ENCODE measurements at places on chromosomes 7 and 10. TPM values are rescaled to one million over a fixed set of nuclear protein-coding genes. Genes with fewer than 3 reads are reported as not detected.

GRCh38 chr7:42932811-42933591 is 825 bp downstream of the MRPL32 start:
- no peak for DNase-seq

The ACTR3C gene
- total RNA-seq: not detected

- DNase-seq: peak; percentile 58
These were observed 192.5 kb downstream of the GFRA1 start for GRCh38 chr10:116080553-116080952.

The C10orf53 gene
- total RNA-seq: not detected

DNA sequence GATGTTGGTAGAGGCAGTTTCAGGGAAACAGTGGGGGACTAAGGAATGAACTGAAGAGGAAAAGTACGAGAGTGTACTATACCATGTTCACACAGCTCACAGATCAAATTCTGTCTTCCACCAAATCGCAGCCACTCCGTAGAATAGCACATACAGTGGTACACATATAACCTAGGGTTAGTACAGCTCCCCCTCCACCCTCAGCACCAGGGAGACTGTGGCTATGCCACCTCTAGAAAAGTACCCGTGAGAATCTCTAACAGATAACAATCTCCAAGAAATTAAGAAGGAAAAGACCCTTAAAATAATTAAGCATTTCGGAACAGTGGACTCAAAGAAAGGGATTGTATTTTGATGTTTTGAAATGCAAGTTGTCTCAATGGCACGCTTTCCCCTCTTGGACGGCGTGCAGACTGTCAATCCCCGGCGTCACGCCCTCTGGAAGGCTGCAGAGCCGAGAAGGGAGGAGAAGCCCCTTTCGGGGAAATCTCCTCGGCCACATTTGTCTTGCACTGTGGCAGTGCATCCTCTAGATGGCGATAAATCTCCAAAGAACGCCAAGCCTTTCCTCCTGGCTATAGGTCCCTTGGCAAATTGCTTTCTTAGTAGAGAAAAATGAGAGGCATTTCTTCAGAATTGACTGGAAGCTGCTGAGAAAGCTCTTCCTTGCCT is 345.0 kb downstream of the REEP3 start:
- DNase-seq: peak; percentile 57

- no peak for DNase-seq
These were observed 1.4 kb downstream of the RBP3 start for GRCh38 chr10:47349516-47349915.

DNA sequence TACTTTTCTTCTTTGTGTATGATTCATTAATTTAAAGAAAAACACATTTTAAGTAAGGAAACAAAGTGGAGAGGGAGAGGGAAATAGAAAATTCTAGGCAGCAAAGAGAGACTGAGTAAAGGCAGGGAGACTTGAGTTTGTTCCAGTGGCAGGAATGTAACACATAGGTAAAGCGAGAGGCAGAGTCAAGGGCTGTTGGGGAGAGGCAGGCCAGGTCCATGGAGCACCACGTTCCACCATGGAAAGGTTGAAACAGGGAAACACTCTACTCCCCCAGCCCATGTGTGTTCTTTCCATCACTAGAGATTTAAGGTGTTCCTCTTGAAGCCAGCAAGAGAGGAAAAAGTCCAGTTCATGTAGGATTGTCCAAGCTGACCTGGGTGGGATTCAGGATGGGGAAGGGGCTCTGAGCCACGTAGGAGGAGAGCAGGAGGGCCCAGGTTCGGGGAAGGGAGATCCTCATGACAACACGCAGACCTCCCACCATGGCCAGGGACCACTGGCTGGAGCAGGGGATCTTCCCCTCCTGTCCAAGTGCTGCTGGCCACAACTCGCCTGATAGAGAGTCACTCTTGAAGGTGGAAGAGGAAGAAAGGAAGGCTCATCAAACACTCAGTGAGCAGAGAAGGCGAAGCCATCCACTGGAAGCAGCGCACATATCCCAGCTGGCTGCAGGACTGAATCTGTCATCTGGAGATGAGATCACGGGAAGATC is 666.4 kb upstream of the MKI67 start:
- DNase-seq: no peak

The C7orf57 gene
- total RNA-seq: 1.2 TPM

DNA sequence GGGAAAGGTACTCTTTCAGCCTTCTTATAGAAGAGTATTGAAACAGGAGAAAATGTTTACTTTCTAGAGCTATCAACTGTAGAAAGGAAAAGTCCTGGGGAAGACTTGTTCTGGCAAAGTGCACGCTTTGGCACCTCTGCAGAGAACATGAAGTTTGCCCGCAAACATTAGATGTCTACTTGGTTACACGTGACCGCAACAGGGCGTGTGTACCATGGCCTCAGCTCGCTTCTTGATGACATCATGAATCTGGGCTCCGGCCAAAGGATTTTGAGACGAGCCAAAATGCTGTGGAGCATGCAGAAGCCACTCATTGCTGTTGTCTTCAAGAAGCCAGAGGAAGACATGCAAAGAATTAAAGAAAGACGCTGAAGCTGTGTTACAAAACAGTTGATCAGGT is 8.6 kb upstream of the TAS2R60 start:
- DNase-seq: peak; percentile 41

GRCh38 chr7:31358467-31358866 is 17.9 kb upstream of the NEUROD6 start:
- no peak for DNase-seq

GRCh38 chr10:100888957-100889356 is 23.8 kb upstream of the SLF2 start:
- DNase-seq: no peak

The MUC12 gene
- total RNA-seq: not detected

DNA sequence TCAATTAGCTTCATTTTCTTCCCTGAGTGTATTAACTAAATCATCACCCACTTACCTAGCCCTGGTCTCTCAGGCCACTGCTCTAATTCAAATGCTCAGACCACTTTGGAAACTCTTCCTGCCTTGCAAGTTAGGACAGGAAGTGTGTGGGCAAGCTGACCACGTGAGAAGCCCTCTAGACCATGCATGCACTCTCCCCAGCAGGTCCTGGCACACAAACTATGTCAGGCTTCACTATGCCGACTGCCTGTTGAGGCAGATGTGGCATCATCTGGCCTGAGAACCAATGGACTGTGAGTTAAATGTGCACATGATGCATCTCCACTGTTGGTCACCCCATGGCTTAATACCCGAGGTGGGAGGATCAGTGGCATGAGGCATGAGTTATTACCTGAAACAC is 439.6 kb downstream of the GRID1 start:
- DNase-seq: peak; percentile 36

The GPR85 gene
- 3.5 TPM for total RNA-seq

- peak; percentile 56 for DNase-seq
These were observed 50.7 kb downstream of the INPP5F start for GRCh38 chr10:119776536-119776935.

- DNase-seq: no peak
These were observed 18.3 kb downstream of the UBN2 start for GRCh38 chr7:139249179-139249810.

GRCh38 chr10:100742936-100743335 is 2.4 kb upstream of the PAX2 start:
- DNase-seq: no peak

The MGMT gene
- 0.61 TPM for total RNA-seq

DNA sequence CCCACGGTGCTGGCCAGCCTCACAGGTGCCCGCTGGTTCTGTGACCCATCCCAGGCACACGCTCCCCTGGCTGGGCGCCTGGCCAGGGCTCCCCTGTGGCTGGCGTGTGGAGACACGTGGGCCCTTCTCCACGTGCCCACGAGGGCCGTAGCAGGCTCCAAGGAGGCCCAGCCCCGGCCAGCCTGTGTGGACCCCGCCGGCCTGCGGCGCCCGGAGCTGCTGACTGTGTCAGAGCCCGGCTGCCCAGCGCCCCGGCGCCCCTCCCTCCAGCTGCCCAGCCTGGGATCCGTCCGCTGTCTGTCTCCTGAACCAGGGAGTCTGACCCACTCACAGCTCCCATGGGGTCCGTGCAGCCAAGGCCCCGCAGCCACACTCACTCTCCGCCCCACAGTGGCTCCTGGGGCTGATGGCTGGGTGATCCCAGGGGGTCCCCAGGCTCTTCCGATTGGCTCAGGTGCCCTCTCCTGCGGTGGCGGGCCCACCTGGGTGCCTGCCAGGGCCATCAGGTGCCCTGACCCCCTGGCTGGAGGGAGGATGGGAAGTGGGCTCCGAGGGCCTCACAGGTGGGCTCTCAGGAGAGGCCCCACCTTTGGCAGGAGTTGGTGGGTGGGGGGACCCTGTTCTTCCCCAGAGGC is 9.6 kb downstream of the TMEM184A start:
- DNase-seq: no peak

GRCh38 chr10:97494863-97495506 is 3.2 kb downstream of the MMS19 start:
- DNase-seq: no peak

GRCh38 chr10:31042670-31043069 is 11.0 kb upstream of the ZNF438 start:
- no peak for DNase-seq

DNA sequence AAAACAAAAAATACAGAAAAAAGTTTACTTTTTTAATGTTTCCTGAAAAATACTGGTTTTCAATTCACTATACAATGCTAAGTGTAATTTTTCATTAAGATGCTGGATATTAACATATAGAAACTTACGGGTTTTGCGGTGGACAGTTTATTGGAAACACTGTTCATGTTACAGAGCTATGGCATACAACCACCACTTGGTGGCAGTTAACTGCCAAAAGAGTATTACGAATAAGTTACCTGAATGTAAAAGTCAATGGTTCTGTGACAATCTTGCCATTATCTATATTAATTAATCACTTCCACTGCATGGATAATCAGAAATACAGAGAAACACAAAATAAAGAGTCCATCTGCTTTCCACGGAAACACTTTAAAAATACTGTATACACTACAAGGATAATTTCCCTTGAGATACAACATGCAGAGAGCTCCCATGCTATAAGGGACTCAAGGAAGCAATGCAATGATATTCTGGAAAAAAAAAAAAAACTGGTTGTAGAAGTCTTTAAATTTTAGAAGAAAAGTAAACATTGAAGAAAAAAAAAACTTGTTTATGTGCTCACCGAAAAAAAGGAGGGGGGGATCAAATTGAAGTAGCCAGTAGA is 97.0 kb downstream of the TPK1 start:
- DNase-seq: peak; percentile 18

The FAM20C gene
- 24.0 TPM for total RNA-seq

GRCh38 chr7:140024585-140024984 is 38.2 kb downstream of the PARP12 start:
- DNase-seq: no peak

The HGF gene
- not detected for total RNA-seq

GRCh38 chr7:137036768-137037167 is 168.3 kb downstream of the CHRM2 start:
- DNase-seq: no peak
